ENCODE measurements at places on chromosomes 11 and 22. TPM values are rescaled to one million over a fixed set of nuclear protein-coding genes. Genes with fewer than 3 reads are reported as not detected.

IL18 gene
- 0.86 TPM for total RNA-seq

FAM181B gene
- total RNA-seq: 0.99 TPM

SMTN gene
- total RNA-seq: 72.0 TPM

LMO2 gene
- 28.6 TPM for total RNA-seq

NRIP3 gene
- 2.1 TPM for total RNA-seq

SCGB2A2 gene
- not detected for total RNA-seq

SPON1 gene
- total RNA-seq: 13.3 TPM

YPEL1 gene
- total RNA-seq: 12.2 TPM

ZNF214 gene
- total RNA-seq: 7.9 TPM

CASP12 gene
- total RNA-seq: not detected

FXYD6 gene
- total RNA-seq: 403 TPM

SEC14L2 gene
- 2.9 TPM for total RNA-seq

CDHR5 gene
- not detected for total RNA-seq

SCUBE2 gene
- 0.21 TPM for total RNA-seq

P2RY2 gene
- total RNA-seq: 0.48 TPM

MOGAT2 gene
- total RNA-seq: 0.21 TPM

C11orf16 gene
- total RNA-seq: not detected

RIMBP3C gene
- 3.2 TPM for total RNA-seq

GRAP2 gene
- 0.09 TPM for total RNA-seq

TMEM126B gene
- 39.5 TPM for total RNA-seq

C11orf87 gene
- total RNA-seq: 0.49 TPM

KRTAP5-8 gene
- not detected for total RNA-seq

TRIM29 gene
- not detected for total RNA-seq

LUZP2 gene
- total RNA-seq: 0.07 TPM

KDM4D gene
- 3.8 TPM for total RNA-seq

Measured in cardiac muscle cell (in vitro differentiated cells and primary cell).